ENCODE measurements at places on chromosomes 5 and 9.

DNA sequence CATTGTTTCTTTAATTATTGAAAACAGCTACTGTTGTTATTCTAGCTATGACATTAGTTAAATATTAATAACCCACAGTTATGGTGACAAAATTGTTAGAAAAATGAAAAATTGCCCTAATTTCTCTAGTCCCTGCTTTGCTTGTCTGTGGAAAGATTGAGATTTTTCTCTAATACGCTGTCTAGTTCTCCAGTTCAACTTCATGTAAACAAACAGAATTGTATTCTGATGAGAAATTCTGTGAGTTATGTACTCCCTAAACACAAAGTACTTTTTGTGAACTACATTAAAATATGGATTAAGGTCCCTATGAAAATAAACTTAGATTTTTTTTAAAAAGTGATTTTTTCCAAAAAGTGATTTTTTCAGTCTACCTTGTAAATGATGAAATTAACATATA is 8.7 kb downstream of the SLF1 start:
- DNase-seq, result no peak

DNA sequence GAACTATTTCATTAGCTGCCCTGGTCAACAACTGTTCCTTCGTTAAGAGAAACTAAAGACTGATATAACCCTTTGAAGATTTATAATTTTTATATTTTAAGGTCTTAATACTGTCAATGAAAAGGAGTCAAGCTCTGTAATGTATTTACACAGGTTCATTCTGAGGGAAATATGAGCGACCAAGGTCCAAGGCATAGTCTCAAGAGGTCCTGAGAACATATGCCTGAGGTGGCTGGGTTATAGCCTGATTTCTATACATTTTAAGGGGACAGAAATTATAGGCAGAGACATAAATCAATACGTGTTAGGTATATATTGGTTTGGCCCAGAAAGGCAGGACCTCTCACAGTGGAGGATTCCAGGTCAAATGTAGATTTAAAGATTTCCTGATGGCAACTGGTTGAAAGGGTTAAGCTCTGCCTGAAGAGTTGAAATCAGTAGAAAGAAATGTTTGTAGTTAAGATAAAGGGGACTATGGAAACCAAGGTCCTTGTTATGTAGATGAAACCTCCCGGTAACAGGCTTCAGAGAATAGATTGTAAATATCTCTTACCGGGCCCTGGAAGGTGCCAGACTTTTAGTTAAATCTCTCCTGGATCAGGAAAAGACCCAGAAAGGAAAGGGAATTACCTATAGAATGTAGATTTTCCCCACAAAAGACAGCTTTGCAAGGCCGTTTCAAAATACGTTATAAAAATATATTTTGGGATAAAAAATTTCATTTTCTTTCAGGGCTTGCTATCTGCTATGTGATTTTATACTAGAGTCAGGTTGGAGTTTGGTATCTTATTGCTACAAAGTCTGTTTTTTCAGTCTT is 107.3 kb upstream of the PRLR start:
- DNase-seq, result no peak

DNA sequence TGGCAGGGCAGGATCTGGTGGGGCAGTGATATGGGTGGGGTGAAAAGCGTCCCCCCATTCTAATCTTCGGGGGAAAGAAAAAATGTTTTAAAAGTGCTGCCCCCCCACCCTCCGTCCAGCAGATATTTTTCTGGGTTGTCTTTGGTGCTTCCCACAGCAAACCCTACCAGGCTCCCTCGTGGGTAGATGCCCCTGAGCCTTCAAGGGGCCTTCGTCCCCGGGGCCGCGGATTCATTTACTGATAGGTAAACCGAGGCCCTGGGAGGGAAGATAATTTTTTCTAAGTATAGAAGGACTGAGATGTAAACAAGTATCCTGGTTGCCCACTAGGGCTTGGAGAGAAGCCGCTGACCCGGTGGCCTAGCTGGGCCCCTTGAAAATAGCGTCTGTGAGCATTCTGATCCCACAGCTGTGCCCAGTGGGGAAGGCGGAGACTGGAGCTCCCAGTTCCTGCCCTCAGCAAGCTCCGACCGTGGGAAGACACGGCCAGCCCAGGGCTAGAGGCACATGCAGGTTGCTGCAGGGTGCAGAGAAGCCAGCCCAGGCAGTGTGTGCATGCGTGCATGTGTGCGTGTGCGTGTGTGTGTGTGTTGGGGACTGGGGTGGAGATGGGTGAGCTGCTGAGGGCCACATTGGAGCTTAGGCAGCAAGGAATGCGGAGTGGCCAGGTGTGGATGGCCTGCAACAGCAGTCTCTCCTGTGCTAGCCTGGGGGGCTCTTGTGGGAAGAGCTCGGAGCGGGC is 6.0 kb upstream of the RXRA start:
- DNase-seq, result no peak

- no peak for DNase-seq
Measured at GRCh38 chr9:137026828-137027227, 1.2 kb downstream of the ABCA2 start.

DNA sequence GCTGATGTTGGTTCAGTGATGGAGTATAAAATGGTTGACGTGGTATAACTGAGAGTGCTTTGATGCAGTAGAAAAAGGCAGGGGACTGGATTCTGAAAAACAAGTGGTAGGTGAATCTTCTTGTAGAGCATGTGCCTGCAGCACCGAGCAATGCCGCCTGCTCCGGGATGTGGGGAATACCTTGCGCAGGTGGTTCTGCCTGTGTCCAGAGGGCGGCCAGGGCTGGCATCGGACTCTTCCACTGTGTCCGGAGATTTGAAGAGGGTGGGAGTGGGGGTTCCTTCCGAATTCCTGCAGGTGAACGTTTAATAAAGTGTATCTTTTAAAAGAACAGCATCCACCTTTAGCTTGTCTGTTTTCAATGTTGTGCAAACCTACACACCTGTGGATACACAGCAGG is 238.0 kb downstream of the FANCC start:
- no peak for DNase-seq

GRCh38 chr5:177370488-177371119 is 12.9 kb downstream of the RGS14 start:
- peak; percentile 60 for DNase-seq

- peak; percentile 39 for DNase-seq
Measured at GRCh38 chr5:115952588-115952987, 9.7 kb upstream of the LVRN start.

DNA sequence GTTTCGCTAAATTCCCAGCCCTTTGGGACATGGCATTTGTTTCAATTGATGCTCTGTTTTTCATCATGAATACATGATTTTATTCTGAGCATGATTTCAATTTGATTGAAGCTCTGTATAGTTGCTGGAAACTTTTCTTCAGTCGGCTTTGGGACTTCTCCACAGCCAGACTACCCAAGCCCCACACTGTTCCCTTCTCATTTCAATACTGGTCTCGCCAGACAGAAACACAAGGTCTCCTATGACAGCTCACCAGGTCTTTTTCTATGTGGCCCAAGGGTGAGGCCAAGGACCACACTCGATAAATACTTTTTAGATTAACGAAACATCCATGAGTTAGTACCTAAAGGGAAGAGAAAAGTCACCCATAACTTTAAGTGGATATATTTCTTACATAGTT is 132.2 kb downstream of the ARL15 start:
- DNase-seq, result no peak

DNA sequence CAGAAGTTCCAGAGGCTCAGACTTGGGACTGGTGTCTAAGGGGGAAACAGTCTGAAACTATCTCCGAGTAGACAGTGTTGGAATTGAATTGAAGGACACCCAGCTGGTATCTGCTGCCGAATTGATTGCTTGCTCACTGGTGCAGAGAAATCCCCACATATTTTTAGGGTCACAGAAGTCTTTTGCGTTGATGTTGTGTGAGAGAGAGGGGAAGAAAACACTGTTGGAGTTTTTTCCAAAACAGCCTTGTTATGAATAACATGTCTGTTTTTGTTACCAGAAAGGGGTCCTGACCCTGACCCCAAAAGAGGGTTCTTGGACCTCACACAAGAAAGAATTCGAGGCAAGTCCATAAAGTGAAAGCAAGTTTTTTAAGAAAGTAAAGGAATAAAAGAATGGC is 81.3 kb downstream of the ALDH7A1 start:
- no peak for DNase-seq

GRCh38 chr5:132459983-132460838 is 30.4 kb downstream of the IRF1 start:
- no peak for DNase-seq

- no peak for DNase-seq
Measured at GRCh38 chr5:75006865-75007822, 45.2 kb downstream of the GCNT4 start.

- DNase-seq, result no peak
Measured at GRCh38 chr9:88794100-88794499, 197.2 kb upstream of the S1PR3 start.

DNA sequence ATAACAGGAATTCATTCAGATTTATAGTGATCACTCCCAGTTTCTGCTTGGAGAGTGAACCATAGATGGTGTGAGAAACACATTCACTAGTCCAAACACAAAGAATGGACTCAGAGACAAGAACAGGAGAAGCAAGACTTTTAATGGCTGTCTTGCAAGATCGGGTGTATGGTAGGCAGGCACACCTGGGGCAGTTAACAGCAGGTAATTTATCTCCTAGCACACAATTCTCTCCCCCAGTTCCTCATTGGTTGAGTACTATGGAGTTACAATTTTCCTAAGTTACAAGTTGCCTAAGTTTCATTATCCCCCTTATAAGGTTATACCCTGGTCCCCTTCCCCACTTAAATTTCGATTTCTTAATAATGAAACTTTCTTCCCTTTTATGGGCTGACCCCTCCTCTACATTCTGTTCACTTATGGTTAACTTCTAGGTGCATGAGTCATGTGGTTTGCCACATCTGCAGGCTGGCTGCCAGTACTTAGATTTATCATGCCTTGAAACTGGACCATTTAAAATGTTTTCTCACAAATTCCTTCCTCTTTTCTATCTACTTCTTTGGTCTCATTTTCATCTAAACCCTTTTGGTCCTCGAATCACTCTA is 623.3 kb downstream of the HINT1 start:
- no peak for DNase-seq

GRCh38 chr5:139561655-139562451 is 714 bp downstream of the UBE2D2 start:
- no peak for DNase-seq

DNA sequence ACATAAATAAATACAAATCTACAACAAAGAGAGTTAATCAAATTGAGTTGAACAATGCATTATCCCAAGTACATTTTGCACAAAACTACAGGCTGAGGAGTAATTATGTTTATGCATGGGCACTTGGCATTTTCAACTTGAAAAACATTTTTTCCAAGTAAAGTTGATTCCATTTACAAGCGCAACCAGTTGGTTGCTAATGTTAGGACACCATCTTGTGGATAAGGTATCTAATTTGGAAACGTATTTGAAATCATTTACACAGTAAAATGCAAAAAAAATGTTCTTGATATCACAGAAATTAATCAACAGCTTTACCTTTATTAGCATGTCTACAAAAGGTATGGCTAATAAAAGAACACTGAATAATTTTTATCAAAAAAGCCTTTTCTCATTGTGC is 18.8 kb downstream of the FTMT start:
- DNase-seq, result no peak

DNA sequence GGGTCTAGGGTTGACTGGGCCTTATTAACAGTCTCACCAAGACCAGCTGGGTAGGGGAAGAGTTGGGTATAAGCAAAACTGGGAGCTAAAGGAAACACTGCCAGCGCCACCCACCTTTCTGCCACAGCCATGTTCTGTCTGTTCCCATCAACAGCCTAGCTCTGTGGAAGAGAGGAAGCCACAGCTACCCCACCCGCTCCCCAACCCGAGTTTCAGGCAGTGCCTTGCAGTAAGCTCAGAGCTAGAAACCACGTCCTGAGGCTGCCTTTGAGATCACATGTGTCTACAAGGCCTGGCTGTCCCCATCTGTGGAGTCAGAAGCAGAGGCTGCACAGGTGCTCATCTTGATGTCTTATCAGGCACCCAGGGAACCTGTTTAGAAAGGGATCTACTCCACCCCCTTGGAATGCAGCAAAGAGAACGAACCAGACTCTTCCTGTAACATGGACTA is 15.3 kb downstream of the HNRNPH1 start:
- DNase-seq, result no peak

- peak; percentile 48 for DNase-seq
Measured at GRCh38 chr9:132606066-132606465, 23.7 kb downstream of the BARHL1 start.

DNA sequence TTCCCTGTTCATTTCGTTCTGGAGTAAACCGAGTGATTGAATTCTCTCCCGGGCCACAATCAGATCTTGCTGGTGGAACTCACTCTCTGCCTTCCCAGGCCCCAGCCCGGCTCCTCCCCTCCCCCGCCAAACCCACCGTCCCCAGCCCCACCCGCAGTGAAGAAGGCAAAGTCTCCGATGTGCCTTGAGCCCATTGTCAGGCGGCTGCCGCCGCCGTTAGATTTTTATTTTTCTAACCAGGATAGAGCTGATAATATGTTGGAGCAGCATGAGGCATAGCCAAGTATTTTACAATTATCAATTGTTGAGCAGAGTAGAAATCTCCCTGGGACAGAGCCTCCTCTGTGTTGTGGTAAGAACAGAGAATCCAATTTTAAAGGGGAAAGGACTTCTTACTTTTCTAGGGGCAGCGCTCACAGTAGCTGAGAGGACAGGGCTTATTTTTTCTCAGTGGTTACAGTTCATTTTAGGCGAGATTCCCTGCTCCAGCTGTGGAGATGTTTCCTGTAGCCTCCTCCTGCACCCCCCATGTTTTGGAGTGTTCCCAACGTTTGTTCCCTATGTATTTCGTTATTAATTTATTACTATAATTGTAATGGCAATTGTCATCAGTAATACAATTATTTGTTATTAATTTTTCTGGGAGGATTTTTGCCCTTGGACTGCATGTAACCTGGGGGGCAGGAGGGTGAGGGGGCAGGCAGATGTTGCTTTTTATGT is 1.3 kb downstream of the PSAT1 start:
- DNase-seq, result no peak

GRCh38 chr9:103798620-103799019 is 295.5 kb upstream of the SMC2 start:
- DNase-seq, result no peak

DNA sequence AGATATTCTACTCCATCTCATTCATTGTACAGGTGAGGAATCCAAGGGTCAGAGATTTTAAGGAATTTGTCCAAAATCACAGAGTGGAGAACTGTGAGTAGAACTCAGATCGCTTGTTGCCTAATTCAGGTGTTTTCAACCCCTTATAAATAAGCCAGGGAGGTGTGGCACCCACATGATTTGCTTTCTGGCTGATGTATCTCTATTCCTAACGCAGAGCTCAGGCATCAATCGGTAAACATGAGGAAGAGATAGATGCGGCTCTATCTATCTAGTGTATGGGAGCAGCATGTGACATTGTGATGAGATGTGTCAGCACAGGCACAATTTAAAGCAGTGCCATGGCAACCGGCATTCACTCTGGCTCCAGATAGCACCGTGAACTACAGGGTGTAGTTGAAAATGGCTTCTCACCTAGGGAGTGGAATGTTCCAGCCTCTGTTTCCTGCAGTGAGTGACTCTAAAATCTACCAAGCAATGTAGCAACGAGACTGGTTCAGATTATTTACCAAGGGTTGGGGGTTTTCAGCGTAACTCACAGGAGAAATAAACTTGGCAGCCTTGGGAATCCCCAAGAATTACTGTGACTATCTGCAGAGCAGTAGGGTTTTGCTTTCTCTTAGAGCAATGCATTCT is 53.4 kb upstream of the SUB1 start:
- DNase-seq, result no peak

GRCh38 chr5:149937610-149938009 is 7.0 kb downstream of the PDE6A start:
- peak; percentile 76 for DNase-seq
